ENCODE measurements at places on chromosomes 5 and 9. TPM values are rescaled to one million over a fixed set of nuclear protein-coding genes. Genes with fewer than 3 reads are reported as not detected.

Gene PLPP7
- total RNA-seq: 4.4 TPM

Gene GFI1B
- total RNA-seq: 1.0 TPM

Gene PCDHA5
- 1.4 TPM for total RNA-seq

Gene SPATA31A3
- not detected for total RNA-seq

DNA sequence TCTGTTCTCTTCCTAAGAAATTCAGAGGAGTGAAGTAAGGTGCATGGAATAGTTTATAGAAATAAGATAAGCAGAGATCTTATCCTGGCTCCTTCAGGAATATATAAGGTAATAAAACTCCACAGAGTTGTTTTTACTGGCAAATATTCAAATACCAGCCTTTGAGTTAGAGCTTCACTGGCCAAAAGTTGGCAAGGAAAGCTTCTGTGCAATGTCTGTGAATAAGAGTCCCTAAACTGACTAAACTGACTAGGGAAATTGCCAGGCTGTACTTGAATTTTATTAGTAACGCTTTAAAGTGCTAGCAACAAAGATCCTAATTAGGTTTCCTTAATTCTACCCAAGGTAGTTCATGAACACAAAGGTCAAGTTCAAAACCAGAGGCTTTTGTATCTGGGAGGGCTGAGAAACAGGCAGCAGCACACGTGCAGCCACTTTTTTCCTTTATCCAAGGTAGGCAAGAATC, 131.1 kb upstream of the MPDZ start:
- no peaks in the 10 kb centered on the region for H3K36me3 ChIP-seq
- H3K4me3 ChIP-seq: no peak overlapping the region
- no peaks in the 10 kb centered on the region for H3K27me3 ChIP-seq
- H3K27ac ChIP-seq: no peak overlapping the region

DNA sequence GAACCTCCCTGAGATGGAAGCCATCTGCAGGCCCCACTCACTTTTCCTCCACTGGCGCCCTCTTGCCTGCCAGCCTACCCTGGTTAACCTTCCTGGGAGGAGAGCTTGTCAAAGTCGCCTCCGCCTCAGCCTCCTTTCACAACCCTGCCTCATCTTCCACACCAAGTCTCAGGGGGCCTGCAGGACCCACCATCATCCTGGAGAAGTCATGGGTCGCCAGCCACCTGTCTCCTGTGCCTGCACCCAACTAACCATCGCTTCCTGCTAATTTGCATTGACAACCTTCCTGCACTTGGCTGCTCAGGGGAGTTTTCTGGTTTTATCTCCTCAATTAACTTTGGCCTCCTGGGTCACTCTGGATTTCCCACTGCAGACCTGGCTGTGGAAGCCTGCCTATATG, 52.8 kb upstream of the GRHPR start:
- H3K4me1 ChIP-seq: no peaks in the 10 kb centered on the region
- H3K4me3 ChIP-seq: no peak overlapping the region
- DNase-seq: no peak
- H3K36me3 ChIP-seq: no peaks in the 10 kb centered on the region
- no peak overlapping the region for H3K27ac ChIP-seq

DNA sequence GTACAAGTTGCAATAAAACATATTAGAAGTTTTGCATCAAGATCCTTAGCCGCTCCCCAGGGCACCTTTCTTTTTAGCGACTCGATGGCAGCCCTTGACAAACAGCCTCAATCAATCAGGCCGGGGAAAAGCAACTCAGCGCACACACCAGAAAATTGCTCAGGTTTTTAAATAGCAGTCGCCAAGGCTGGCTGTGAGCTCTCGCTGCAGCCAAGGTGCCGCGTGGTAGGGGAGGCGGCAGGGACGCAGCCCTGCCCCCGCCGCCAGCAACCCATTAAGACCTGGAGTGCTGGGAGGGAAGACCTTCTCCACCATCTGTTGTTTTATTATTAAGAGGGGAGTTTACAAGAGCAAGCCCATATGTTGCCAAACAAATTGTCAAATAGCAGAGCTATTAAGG, 22.6 kb downstream of the ASS1 start:
- no peaks in the 10 kb centered on the region for H3K36me3 ChIP-seq
- no peak overlapping the region for H3K27ac ChIP-seq
- H3K27me3 ChIP-seq: no peaks in the 10 kb centered on the region
- no peak overlapping the region for H3K4me3 ChIP-seq

DNA sequence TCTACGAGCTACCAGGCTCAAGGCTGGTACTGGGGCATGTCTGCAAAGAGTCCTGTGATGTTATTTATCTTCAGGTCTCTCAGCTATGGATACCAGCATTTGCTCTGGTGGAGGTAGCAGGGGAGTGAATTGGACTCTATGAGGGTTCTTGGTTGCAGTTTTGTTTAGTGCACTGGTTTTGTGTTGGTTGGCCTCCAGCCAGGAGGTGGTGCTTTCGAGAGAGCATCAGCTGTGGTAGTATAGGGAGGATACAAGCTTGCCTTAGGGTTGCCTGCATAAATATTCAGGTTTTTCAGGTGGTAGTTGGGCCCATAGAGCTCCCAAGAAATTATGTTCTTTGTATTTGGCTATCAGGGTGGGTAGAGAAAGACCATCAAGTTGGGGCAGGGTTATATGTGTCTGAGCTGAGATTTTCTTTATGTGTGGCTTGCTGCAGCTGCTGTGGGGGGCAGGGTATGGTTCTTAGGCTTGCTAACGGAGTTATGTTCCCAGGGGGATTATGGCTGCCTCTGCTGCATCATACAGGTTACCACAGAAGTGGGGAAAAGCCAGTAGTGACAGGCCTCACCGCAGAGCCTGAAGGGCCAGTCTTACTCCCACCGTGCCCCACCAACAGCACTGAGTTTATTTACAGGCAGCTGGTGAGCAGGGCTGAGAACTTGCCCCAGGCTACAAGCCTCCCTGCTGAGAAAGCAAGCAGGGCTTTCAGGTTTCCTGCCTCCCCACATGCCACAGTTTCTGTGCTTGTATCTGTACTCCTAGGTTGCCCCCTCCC, 9.7 kb upstream of the RIOK2 start:
- H3K4me1 ChIP-seq: no peaks in the 10 kb centered on the region
- peak; percentile 7 for DNase-seq
- no peaks in the 10 kb centered on the region for H3K36me3 ChIP-seq
- H3K27ac ChIP-seq: 0 out of 2 replicates have a peak overlapping the region, but pooled peaks have one; percentile 9
- H3K27me3 ChIP-seq: no peaks in the 10 kb centered on the region

DNA sequence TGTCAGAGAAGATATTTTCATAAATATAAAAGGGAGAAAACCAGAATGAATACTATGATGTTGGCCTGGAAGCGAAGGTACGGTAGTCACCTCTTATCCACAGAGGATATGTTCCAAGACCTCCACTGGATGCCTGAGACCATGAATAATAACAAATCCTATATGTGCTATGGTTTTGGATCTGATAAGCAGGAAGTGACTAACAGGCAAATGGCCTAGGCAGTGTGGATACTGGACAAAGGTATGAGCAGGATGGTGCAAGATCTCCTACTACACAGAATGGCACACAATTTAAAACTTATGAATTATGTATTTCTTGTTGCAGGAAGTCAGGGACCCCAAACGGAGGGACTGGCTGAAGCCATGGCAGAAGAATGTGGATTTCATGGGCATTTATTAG, 48.2 kb downstream of the ADAMTS12 start:
- no peak overlapping the region for H3K27ac ChIP-seq
- no peaks in the 10 kb centered on the region for H3K4me1 ChIP-seq
- H3K4me3 ChIP-seq: no peak overlapping the region
- H3K36me3 ChIP-seq: peaks cover 8% of the 10 kb centered on the region
- no peaks in the 10 kb centered on the region for H3K27me3 ChIP-seq
- DNase-seq: no peak

- no peaks in the 10 kb centered on the region for H3K36me3 ChIP-seq
- no peak for DNase-seq
- no peak overlapping the region for H3K4me3 ChIP-seq
- H3K4me1 ChIP-seq: no peaks in the 10 kb centered on the region
These were observed 14.7 kb downstream of the GNG10 start for GRCh38 chr9:111676116-111676515.

DNA sequence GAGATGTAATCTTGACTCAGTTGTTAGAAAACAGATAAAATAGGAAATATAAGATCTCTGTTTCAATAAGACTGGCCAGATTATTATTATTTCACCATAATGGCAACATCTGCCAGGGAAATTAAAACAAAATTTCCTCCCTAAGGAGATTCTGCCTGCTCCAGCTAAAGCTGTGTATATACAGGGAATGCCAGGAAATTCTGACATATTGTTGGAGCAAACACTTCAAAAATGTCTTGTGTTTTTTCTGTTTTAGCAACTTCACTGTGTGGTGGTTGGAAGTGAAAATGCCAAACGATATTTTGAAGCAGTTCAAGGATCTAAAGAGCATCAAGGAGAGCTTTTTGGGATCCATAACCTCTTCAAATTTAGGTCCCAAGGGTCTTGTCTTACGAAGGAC, 90.8 kb downstream of the ERCC6L2 start:
- H3K27ac ChIP-seq: no peak overlapping the region
- H3K36me3 ChIP-seq: no peaks in the 10 kb centered on the region
- DNase-seq: no peak
- H3K4me3 ChIP-seq: no peak overlapping the region

DNA sequence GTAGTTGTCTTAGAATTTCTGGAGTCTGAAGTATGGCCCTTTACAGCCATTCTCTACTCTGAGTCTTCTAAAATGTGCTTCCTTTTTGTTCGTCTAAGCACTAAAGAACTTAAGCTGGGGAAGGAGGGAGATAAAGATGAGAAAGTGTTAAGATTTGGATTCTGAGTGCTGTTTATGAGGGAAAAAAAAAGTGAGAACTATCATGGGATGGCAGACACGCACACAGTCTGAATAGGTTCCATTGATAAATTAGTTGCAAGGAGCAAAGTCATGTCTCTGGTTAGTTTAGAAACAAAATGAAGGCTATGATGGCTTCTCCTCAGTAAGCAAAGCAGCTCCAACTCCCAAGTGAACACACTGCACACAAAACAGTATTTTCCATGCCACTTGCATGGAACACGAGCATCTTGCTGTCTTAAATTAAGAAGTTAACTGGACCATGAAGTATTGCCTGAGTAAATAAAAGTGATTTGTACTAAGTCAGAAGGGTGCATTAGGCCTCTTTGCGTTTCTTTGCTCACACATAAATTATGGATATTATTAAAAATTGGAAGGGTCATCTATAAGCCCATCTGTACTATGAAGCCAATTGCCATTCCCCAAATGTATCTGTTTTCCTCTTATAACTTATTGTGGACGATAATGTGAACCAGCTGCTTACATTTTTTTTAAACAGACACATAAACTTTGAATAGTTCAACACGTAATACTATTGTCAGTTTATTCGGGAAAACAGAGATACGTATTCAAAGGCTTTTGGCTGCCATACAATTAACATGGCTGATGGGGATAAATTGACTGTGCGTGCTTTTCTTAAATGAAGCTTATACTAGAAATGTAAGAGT, 199.3 kb downstream of the SGCD start:
- no peaks in the 10 kb centered on the region for H3K4me1 ChIP-seq
- no peaks in the 10 kb centered on the region for H3K36me3 ChIP-seq
- no peak overlapping the region for H3K4me3 ChIP-seq

DNA sequence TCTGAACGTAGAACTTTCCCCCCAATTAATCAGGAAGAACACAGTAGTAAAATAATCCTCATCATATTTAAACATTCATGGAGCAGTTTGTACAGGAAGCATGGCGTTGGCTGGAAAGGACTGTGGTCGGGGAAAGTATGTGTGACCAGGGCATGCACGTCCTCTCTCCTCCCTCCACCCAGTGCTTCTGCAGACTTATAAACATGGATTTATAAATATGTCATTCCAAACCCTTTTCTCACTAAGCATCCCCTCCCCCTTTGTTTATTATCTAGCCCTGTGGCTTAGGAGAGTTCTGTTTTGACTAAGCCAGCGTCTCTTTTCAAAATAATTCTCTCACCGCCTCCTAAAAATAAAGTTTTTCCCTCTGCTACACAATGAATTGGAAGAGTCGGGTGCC, 70.4 kb upstream of the DAP start:
- DNase-seq: no peak
- no peaks in the 10 kb centered on the region for H3K36me3 ChIP-seq
- H3K27ac ChIP-seq: no peak overlapping the region
- no peaks in the 10 kb centered on the region for H3K27me3 ChIP-seq
- no peaks in the 10 kb centered on the region for H3K4me1 ChIP-seq
